Inflammatory macrophage treated with lipopolysaccharide for 4 hours (primary cell): ENCODE measurements at places on chromosomes 4 and X.

GRCh38 chrX:154731184-154731583, 19.7 kb downstream of the GAB3 start:
- no peak for DNase-seq

DNA sequence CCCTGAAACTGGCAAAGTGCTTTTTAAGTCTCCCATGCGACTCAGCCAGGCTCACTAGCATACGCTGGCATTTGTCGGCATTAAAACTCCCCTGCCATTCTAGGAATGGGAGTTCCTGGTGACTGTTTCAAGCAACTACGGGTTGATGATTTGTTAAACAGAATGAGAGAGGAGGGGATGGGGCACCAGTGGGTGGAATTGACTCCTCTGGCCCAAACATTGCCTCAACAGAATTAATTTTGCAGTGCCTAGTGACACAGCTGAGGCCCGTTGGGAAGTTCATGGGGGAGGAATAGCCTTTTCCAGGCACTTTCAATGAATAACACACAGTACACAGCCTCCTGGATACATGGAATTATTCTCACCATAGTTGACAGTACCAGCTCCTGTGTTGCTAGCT, 30.1 kb downstream of the NEUROG2 start:
- no peak for DNase-seq

- no peak for DNase-seq
Observed at GRCh38 chrX:76802708-76803107, 375.2 kb downstream of the MAGEE1 start.

DNA sequence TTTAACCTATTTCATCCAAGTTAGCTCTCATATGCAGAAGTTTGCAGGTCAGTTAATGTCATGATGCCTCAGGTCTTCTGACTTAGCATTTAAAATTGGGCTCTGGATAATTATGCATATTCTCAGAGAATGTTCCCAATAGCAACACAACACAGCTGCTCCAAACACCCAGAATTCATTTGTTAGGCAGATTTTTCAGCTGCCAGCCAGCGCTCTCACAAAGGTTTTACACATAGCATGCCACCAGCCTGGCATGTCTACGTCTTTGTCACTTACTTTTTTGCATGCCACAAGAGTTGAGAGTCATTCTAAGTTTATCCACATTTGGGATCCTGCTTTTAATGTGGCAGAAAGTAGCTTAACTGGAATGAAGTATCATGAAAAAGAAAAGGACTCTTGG, 84.8 kb downstream of the LIMCH1 start:
- DNase-seq, result no peak

GRCh38 chrX:72727846-72728245, 13.7 kb upstream of the PHKA1 start:
- DNase-seq, result no peak
